Kidney (tissue), 22 donors: ENCODE measurements at places on chromosomes 7 and 10. TPM values are rescaled to one million over a fixed set of nuclear protein-coding genes. Genes with fewer than 3 reads are reported as not detected.

DNA sequence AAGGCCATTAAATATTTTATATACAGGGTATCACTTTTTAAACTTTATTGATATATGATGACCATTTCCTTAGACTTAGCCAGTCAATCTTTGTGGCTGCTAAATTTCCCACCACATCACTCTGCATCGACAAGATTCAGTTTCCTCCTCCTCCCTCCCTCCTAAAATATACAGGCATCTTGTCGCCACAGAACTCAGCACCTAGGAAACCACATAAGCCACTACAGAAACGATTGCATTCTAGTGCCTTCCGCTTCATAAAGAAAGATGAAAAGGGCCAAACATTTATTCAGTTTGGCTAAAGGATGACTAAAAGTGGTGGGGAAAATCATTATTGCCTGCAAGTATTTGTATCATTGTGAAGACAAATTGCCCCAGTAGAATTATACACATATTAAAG is 30.7 kb downstream of the ERCC6 start:
- DNase-seq, result no peak

DNA sequence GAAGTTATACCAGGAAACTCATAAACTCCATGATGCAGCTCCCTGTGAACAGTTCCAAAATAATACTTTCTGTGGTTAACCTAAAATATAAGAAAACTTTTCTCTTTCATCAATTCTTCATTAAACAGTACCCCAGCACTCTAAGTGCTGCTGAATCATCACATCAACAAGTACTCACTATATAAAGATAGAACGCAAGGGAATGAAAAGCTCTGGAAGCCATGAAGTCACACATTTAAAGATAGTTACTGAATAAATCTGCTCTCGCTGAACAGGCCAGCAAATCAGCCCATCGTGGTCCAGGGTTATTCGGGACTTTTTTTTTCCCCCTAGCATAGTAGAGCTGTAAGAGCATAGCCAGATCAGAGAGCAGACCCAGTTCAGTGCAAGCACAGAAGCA is 254.3 kb downstream of the IPMK start:
- DNase-seq, result no peak

- no peak for DNase-seq
Observed at GRCh38 chr7:73903321-73904218, 42.6 kb downstream of the TMEM270 start.

GRCh38 chr7:37376386-37376785 is 72.3 kb downstream of the ELMO1 start:
- DNase-seq, result no peak

MAD1L1 gene
- 33.2 TPM for polyA plus RNA-seq

PAX4 gene
- polyA plus RNA-seq, result not detected

DNA sequence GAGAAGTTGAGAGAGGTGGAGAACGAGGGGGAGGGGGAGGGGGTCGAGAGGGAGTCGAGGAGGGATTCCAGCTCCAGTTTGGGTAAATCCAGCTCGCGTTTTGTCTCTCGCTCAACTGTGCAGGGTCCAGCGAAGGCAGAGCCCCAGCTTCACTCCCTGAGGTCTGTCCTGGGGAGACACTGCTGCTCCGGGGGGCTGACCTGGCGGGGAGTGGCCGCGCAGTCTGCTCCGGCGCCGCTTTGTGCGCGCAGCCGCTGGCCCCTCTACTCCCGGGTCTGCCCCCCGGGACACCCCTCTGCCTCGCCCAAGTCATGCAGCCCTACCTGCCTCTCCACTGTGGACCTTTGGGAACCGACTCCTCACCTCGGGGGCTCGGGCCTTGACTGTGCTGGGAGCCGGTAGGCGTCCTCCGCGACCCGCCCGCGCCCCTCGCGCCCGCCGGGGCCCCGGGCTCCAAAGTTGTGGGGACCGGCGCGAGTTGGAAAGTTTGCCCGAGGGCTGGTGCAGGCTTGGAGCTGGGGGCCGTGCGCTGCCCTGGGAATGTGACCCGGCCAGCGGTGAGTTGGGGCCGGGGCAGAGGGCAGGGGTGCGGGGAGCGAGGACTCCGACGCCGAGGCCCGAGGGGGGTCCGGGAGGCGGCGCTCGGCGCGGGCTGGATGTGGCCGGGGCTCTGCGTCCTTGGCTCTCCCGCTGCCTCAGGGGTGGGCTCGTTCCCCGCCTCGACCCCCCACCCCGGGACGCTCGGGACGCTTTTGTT is at the start of gene TET1:
TET1 (plus strand) TSS at position 152 of the 757 bp plus-strand sequence. CDS start 12,002 bp downstream, outside the sequence.
- DNase-seq, result peak; percentile 87

GPR141 gene
- not detected for polyA plus RNA-seq

DNA sequence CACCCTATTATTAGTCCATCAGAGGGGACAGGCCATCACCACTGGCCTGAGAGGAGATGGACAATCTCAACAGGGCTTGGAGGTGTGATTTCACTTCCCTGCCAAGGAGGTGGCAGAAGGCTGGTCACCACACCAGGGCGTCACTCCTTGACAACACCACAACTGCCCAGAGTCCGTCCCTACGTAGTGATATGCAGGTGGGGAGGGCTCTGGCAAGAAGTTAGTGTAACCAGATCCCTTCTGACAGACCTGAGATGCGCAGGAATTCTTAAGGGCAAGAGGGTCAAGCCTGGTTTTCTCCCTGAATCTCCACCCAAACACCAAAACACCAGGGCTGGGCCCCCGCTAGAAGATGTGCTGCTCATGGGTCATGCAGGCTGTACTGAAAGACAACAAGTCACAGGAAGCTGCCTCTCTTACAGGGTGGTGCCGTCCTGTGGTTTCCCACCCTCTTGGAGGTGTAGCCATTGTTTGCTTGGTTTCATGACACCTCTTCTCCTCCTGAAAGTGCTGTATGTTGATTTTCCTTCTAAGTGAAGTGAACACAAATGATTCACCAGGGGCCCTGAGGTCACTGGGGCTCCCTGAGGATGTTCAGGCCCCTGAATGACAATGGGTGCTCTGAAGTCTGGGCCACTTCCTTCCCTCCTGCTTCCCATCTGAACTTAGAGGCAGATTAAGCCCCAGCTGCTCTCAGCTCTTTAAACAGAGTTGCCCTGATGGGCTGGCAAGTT is 27.1 kb downstream of the ATXN7L1 start:
- peak; percentile 2 for DNase-seq

SFRP5 gene
- 0.22 TPM for polyA plus RNA-seq

SPDYE8 gene
- not detected for polyA plus RNA-seq

DNA sequence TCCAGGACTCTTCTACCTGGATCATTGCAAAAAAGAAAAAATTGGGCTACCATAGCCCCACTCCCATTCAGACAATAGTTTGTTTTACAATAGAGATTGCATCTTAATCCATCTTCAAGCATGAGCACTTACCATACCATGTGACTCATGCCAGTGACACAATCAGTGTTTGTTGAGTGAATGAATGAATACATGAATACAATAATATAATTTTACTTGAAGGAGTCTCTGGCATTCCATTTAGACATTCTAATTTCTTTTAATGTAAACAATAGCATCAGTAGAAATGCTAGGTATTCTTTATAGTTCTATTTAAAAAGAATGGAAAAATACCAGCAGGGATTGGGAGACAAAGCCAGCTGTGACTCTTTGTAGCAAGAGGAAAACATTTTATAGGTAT is 141.6 kb upstream of the AKR1E2 start:
- no peak for DNase-seq

STEAP1 gene
- 6.3 TPM for polyA plus RNA-seq

DNA sequence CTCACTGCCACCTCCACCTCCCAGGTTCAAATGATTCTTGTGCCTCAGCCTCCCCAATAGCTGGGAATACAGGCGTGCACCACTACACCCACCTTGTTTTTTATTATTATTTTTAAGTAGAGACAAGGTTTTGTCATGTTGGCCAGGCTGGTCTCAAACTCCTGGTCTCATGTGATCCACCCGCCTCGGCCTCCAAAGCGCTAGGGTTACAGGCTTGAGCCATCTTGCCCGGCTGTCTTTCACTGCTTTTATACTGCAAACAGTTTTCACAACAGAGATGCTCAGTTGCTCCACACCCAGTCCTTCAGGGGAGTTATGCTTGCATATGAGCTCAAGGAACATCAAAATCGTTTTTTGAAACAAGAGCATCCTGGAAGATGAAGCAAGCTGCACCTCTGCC is 1.3 kb upstream of the PRR15 start:
- DNase-seq, result no peak

MRLN gene
- 24.3 TPM for polyA plus RNA-seq

DNA sequence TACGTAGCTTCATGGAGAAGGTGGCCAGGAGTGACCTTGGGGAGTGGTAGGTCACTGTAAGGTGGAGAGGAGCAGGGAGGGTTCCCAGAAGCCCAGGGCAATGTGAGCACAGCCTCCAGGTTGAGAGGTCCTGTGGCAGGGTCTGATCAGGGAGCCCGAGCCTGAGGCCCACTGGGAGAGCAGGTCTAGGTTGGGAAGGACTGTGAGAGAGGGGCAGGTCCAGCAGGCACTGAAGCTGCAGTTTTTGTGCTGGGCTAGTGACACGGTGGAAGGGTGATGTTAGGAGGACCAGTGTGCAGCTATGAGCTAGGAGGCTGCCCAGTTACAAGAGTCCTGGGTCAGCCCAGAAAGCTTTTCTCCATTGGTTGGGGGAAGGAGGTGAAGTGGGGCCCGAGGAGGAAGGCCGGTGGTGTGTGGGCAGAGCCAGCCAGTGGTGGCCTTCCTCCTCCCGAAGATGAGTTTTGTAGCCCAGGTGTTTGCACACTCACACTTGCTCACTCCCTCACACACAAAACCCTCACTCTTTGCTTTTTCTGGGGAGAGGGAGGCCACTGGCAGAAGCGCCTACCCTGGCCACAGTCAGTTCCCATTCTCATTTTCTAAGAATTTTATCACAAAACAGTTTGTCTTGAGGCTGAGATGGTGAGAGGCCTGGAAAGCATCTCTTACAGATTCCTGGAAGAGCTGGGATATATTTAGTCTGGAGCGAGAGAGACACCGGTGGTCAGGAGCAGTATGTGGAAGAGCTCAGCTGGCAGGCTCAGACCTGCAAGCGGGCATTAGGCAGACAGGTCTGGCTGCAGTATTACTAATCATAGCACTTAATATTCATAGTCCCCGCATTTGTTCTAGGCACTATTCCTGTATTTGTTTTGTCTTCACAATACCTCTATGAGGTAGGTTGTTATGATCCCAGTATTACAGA is 57.1 kb downstream of the ZNF467 start:
- DNase-seq, result no peak

DNA sequence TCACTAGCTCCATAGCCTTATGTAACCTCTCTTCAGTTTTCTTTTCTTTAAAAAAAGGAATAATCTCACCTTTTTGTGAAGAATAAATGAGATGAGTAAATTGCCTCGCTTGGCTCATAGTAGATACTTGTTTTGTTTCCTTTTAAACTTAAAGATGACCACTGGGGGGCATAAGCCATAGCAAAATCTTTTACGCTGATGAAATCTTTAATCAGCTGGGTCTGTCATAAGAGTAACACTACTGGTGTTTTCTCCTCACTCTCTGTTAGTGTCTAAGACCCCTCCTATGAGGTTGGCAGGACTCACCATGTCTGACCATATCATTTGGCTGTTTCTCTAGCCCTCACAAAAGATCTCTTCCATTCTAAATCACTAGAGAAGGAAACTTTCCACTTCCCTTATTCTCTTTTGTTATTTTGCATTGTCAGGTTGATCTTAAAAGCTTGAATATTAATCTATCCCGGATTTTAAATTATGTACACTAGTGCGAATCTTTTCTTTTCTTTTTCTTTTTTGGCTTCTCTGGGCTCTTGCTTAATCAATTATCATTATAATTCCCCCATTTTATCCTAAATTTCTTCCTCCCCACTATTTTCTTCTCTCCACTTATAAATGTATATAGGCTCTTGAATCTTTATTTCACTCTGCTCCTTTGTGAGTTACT is 12.5 kb downstream of the STAG3 start:
- DNase-seq, result no peak

DNA sequence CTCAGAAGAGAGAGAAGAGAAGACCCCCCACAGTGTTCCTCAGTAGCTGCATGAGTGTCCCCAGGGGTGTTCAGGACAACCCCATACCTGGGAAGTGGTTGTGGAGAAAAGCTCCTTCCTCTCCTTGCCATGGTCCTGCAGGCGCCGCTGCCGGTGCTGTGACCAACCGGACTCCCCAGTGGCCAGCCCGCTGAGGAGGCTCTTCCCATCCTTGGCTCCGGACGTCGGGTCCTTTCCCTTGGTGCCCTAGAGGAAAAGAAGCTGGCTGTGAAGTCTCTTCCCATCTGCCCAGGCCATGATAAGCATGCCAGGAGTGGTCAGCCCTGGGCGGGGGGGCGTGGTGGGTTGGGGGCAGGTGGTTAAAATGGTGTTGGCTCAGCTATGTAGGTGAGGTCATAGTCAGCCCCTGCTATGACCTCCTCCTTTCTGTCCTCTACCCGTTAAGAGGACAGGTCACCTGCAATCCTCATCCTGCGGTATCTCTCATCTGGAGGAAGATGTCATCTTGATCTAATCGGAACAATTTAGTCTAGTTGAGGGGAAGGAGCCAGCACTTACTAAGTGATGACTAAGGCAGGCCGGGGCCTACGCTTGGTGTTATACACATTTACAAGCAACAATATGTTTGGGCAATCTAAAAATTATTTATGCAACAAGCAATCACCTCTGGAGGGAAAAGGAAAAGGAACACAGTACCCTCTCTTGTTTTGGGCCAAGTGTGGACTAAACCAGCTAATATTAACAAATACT is 13.2 kb downstream of the WDR91 start:
- no peak for DNase-seq

CDC14C gene
- not detected for polyA plus RNA-seq

GRCh38 chr10:13859979-13860654 is 273.4 kb downstream of the PRPF18 start:
- no peak for DNase-seq
